ENCODE measurements at places on chromosomes 7 and 10.
A peak's percentile ranks its signal among the peaks of the same experiment; 100 is the strongest.

- DNase-seq, result no peak
Observed at GRCh38 chr7:17710312-17710711, 230.0 kb downstream of the SNX13 start.

DNA sequence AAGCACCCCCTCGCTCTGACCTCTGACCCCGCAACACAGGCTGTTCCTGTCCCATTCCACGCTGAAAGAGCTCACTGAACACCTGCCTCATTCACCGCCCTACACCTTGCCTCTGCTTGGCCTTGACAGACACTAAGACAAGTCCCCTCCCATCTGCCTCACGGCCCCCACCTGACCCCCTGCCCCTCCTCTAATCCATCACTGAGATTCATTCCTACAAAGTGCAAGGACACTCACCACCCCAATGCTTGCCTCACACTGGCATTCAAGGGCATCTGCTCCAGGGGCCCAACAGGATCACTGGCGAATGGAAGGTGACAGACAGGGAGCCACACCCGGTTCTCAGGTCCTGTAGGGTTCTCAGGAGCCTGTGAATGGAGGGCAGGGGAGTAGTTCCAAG, 68.1 kb upstream of the NANOS1 start:
- no peak for DNase-seq

DNA sequence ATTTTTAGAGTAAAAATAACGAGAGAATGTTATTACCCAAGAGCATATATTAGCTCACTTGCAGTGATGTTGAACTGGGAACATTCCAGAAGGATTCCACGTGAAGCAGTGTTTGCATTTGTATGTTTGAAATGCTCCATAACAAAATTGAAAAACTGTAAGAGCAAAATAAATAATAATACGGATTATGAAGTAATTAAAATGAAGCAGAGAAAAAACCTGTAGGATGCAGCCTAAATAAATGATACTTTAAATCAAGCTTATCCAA, 203.3 kb downstream of the BAMBI start:
- no peak for DNase-seq

DNA sequence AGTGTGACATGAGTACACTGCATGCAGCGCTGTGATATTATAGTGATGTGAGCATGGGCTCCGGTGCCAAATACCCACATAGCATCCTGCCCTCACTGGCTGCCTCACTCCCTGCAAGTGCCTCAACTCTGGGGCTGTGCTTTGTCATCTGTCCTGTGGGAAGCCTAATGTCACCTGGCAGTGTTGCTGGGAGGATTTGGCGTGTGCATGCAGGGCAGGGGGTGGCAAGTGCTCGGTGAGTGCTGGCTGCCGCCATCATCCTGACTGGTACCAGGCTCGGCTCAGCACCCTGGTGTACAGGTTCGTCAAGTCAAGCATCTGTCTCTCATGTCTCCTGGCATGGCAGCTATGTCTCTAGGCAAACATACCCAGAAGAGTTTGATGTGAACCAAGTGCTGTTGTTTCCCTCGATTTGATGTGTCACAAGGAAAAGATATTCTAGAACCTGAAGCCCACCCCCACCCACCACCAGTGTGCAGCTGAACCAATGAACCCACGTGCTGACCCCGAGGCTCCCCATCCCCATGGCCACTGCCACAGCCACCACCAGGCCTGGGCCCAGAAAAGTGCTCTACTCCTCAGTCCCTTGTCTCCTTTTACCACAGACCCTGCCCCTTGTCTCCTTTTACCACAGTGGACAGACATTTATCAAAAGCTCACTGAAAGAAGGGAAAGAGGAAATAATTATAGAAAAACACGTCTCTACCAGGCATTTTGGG, 135.8 kb downstream of the MAPK8 start:
- DNase-seq, result no peak

DNA sequence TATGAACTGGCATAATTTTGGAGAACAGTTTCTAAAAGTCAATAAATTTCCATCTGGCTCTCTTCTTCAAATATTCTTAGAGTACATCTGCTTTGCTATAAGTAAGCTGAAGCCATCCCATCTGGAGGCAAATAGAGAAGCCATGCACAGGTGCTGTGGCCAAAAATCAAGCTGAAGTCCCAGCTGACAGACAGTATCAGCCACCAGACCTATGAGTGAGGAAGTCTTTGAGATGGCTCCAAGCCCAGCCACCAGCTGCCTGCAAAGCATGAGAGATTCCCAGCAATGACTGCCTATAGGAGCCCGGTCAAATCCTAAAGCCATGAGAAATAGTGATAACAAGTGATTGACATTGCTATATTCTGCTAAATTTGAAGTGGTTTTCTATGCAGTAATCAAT, 21.7 kb upstream of the PRSS58 start:
- no peak for DNase-seq

GRCh38 chr10:36801660-36802059, 323.7 kb upstream of the ANKRD30A start:
- no peak for DNase-seq

DNA sequence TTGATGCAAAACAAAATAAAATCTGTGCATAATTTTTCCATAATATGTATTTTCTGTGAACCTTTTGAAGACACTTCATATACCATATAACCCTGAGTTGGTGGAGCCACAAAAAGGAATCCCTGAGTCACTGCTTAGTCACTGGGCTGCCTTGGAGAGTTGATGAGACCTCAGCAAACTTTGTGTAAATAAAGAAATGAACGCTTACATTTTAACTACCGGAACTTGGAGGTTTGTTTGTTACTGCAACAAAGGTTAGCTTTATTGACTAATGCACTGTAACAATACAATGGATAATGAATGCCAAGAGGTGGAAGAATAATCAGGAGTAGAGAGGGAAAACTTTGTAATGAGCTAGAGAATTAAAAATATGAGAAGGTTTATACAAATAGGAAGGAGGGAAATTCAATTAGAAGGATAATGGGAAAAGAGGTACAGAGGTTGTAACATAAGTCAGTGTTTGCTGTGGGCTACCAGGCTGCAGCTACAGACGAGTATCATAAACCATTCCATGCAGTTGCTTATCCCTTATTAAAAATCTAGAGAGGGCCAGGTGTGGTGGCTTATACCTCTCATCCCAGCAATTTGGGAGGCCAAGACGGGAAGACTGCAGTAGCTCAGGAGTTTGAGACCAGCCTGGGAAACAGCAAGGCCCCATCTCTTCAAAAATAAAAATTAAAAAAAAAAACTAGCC, 1042.1 kb downstream of the TYW1 start:
- DNase-seq, result peak; percentile 79

- no peak for DNase-seq
Observed at GRCh38 chr7:55557666-55558188, 14.6 kb downstream of the VOPP1 start.

GRCh38 chr10:1724921-1725488, 12.3 kb downstream of the ADARB2 start:
- DNase-seq, result no peak

- no peak for DNase-seq
Observed at GRCh38 chr10:124649214-124649613, 95.0 kb downstream of the FAM53B start.

GRCh38 chr10:5557799-5558771, 33.3 kb downstream of the CALML3 start:
- no peak for DNase-seq

DNA sequence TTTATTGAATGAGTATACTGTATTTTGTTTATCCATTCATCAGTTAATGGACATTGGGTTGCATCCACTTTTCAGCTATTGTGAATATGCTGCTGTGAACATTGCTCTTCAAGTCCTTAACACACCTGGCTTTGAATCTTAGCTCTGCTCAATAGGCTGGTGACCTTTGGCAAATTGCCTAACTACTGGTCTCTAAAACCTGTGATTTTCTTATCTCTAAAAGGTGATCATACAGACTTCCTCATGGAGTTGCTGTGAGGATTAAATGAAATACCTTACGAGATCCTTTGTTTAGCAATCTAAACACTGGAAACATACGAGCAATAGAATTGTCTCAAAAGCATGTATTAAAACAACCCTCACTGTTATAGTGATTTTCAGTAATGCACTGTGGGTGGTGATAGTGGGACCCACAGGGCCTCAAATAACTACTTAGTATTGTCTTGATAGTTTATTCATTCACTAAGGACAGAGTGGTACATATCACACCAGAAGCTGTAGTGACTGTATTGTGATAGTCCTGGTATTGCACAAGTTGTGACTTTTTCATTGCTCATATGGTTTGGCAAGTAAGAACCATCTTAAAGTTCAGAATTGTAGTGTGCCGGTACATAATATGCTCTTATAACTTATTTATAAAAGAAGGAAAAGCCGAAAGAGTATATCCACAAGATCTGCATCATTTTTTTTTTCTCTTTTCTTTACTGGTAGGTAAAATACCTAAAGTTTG, 257.6 kb downstream of the EXOC4 start:
- DNase-seq, result no peak

DNA sequence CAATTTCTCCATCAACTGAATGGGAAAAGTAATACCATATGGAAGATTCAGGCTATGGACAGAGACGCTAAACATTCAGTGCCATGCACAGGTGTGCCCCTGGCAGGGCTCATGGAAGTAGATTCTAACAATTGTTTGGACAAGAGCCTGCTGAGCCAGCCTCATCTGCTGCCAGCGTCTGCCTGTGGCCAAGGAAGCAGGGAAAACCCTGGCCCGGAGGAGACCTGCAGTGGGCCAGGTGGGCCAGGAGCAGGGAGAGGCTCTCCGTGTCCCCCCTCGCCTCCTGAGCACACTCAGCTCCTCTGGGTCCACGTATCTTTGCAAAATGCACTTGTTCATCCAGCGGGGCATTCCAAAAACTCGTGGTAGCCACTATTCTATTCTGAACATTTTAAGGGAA, 130.1 kb downstream of the TCERG1L start:
- no peak for DNase-seq

- DNase-seq, result no peak
Observed at GRCh38 chr10:3420527-3421469, 248.2 kb upstream of the PITRM1 start.

DNA sequence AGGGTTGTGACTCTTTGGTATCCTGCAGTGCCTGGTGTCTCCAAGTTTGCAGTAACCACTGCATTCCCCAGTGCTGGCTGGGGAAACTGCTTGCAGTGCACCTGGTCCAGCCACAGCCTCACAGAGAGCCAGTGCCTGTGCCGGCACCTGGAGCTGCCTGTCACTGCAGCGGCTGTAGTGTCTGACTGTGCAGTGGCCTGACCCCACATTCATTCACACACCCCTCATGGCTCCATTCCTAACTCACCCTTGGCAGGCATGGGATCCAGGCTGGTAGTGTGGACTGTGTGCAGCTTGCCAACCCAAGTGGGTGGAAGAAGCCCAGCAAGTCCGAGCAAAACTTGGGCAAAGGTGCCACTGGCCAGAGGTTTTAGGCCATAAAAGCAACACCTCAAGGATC, 3.7 kb upstream of the CYP3A43 start:
- no peak for DNase-seq

GRCh38 chr10:71582019-71582418, 137.6 kb downstream of the C10orf105 start:
- DNase-seq, result peak; percentile 38

- peak; percentile 85 for DNase-seq
Observed at GRCh38 chr7:83550100-83550499, 98.8 kb downstream of the SEMA3E start.

- no peak for DNase-seq
Observed at GRCh38 chr7:79512261-79512660, 58.8 kb upstream of the MAGI2 start.

GRCh38 chr7:106592282-106593027, 68.5 kb downstream of the CCDC71L start:
- DNase-seq, result no peak

- peak; percentile 26 for DNase-seq
Observed at GRCh38 chr7:28474282-28474638, 61.9 kb downstream of the CREB5 start.

GRCh38 chr7:74134117-74134620, 40.0 kb upstream of the EIF4H start:
- DNase-seq, result no peak

- DNase-seq, result peak; percentile 24
Observed at GRCh38 chr7:90345595-90346335, 751 bp upstream of the GTPBP10 start.

DNA sequence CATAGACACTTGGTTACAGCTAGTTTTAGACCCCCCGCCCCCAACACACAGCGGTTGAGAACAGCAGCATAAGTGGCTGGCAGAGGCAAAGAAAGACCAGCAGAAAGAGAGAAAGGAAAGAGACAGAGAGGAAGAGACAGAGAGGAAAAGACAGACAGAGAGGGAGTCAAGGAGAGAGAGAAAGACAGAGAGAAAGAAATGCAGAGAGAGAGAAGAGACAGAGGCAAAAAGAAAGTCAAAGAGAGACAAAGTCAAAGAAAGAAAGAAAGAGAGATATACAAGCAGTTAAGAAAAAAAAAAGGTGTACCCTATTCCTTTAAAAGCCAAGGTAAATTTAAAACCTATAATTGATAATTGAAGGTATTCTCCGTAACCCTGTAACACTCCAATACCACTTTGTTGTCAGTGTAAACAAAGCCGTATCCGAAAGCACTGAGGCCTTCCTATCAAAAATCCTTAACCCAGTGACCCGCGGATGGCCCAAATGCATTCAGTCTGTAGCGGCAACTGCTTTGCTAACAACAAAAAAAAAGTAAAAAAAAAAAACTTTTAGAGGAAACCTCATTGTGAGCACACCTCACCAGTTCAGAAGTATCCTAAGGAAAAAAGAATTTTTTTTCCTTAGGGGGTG, 11.9 kb upstream of the SLC12A9 start:
- DNase-seq, result no peak

DNA sequence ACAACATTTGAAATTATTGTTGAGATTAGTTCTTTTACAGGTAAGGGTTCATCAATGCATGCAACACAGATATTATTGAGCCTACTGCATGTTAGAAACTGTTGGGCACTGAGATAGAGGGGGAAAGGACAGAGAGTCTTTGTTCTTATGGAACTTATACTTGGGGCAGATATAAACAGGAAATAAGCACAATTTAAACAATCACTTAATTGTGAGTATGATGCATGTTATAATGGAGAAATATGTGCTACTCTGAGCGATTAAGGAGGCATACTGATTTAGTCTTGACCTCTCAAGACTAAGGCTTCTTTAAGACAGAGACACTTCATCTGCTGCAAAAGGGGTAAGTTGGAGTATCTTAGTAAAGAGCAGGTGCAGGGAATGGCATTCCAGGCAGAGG, 593.3 kb downstream of the CCSER2 start:
- DNase-seq, result no peak

GRCh38 chr7:95547361-95548348, 48.7 kb downstream of the PDK4 start:
- DNase-seq, result no peak

DNA sequence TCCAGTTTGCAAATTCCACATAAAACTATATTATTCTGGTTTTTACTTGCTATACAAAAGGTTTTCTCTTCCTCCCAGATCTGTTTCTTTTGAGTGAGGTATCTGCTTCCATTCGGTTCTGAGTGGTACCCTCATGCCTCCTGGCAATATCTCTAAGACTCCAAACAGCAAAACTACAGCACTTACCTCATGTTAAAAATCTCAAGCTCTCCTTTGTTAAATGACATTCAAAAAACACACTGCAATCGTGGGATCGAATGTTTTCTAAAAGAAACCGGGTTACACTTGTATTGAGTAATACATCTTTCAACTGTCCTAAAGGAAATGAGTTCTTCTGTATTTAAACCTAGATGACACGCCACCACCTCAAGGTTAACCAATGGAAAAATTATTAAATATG, 11.1 kb downstream of the YWHAG start:
- DNase-seq, result no peak
